Effector CD8-positive, alpha-beta T cell (primary cell): ENCODE measurements at places on chromosomes 12 and 14.

- no peak for DNase-seq
Observed at GRCh38 chr14:96795109-96795828, 1.9 kb upstream of the VRK1 start.

GRCh38 chr12:53463802-53464560 is 12.1 kb downstream of the PCBP2 start:
- no peak for DNase-seq

GRCh38 chr14:73591690-73592449 is at the start of gene ACOT4:
Gene ACOT4, plus strand, starts transcription at chr14:73591873. Its CDS starts 87 bp downstream, at chr14:73591960.
- DNase-seq = no peak

GRCh38 chr12:25583545-25583944 is 30.5 kb upstream of the LMNTD1 start:
- DNase-seq = no peak

DNA sequence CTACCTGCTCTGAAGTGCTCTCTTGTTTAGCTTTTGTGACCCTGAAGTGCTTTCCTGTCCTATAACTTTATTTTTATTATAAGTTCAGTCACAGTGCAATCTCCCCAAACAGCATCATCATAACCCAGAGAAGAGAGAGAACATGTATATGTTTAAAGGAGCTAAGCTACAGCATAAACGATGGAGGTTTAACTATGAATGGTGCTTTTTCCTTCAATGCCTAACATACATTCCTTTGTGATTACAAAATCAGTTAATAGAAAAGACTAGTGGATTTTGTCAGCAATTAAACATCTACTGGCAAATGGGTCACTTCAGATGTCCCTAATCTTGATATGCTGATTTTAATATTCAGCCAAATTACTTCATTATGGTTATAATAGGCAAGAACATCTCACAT is 46.4 kb downstream of the ZFYVE21 start:
- DNase-seq = no peak

DNA sequence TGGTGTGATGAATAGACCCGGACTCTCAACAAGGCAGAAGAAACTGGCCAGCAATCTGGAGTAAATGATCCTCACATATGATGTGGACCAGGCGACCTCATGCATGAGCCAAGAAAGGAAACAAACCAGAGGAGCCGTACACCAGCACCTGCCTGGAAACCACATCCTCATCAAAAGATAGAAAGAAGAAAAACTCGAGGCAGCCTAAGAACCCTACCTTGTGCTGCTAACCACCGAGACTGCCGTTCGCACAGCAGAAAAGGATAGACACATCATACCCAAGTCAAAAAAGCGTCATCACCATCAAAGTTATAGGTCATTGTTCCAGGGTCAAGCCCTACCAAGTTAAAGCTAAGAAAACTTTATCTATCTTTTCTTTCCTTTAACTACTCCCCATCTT is 66.7 kb downstream of the RESF1 start:
- DNase-seq = no peak

- no peak for DNase-seq
Observed at GRCh38 chr12:66804563-66804974, 125.7 kb upstream of the GRIP1 start.

DNA sequence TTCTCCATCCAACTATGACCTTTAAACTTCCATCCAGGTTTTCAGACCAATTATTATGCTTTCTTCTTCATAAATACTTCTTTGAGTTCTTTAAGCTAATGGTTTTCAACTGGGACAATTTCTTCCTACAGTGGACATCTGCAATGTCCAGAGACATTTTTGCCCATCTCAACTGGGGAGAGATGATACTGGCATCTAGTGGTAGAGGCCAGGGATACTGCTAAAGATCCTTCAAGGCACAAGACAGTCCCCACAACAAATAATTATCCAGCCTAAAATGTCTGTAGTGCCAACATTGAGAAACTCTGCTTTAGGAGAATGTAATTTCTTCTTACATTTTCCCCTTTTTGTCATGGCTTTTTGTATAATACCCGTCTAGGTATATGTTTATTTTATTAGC is 10.6 kb downstream of the TRHDE start:
- no peak for DNase-seq

GRCh38 chr14:92696366-92696765 is 52.1 kb downstream of the LGMN start:
- no peak for DNase-seq

DNA sequence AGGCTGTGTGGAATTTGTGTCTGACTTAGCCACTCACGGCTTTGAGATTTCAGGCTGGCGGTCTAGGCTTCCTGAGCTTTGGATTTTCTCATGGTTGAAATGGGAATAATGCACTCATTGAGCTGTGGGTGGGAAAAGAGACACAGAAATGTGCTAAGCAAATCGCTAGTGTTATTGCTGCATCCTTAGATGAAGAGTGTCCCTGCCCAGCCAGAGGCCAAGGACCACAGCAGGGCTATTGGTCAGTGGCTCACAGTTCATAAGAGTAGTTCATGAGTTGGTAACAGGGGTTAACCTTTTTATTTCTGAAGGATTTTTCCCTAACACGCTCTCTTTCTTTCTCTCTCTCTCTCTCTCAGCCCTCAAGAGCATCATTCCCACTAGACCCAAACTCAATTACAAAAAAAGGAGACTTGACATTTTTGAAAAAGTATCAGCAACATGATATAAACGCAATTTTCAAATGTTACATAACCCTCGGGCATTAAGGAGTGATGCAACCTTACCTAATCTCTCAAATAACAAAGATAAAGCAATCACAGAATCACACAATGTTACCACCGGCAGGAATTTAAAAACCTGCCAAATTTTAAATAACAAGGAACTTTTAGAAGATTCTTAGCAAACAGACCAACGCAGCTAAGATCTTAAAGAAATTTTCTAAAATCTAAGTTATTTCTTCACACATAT is 36.7 kb upstream of the RMST start:
- DNase-seq = no peak

DNA sequence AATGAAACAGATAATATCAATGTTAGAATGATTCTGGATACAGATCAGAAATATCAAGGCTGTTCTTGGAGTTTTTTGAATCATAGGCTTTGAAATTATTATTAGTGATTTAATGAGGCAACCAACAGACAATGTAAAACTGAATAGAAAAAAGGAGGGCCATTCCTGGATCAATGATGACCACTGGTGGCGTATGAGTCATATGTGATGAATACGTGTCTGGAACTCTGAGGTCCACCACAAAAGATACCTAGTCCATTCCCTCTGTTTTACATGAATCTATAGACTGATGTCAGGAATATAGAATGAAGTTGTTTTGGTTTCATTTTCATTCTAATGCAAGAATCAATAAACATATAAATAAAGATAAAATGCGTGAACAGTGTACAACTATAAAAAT is 78.3 kb upstream of the RTL1 start:
- no peak for DNase-seq

DNA sequence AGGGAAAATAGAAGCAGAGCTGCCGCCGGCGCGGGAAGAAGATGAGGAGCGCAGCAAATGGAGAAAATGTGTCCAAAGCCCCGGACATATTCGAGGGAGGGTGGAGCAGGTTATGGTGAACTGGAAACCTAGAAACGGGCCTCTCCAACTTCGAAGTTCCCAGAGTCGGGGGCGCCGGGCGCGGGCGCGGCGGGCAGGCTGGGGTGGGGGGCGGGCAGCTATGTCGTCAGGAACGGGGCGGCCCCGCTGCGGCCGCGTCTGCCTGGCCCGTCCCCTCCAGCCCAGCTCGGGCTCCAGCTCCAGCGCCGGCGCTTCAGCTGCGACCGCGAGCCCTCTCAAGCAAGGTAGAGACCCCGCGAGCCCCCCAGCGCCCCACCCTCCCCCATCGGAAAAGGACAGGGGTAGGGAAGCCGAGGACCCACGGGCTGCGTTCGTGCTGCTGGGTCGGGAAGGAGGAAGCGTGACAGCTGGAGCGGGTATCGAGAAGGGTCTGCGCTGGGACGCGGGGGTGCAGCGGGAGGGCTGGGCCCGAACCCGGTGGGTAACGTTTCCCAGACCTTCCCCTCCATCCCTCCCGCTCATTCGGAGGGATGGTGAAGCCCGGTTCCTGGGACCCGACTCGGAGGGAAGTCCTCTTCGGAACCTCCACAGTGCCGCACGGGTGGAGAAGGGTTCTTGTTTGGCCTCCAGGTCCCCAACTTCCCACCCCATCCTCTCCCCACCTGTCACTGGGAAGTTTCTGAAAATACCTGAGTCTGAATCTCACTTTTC is 1.0 kb downstream of the DGKA start:
- no peak for DNase-seq

GRCh38 chr14:69615121-69615495 is 3.7 kb downstream of the SUSD6 start:
- no peak for DNase-seq

- no peak for DNase-seq
Observed at GRCh38 chr14:63174760-63175191, 29.5 kb upstream of the RHOJ start.

GRCh38 chr14:58899317-58899713 is 261.6 kb downstream of the DACT1 start:
- DNase-seq = no peak

DNA sequence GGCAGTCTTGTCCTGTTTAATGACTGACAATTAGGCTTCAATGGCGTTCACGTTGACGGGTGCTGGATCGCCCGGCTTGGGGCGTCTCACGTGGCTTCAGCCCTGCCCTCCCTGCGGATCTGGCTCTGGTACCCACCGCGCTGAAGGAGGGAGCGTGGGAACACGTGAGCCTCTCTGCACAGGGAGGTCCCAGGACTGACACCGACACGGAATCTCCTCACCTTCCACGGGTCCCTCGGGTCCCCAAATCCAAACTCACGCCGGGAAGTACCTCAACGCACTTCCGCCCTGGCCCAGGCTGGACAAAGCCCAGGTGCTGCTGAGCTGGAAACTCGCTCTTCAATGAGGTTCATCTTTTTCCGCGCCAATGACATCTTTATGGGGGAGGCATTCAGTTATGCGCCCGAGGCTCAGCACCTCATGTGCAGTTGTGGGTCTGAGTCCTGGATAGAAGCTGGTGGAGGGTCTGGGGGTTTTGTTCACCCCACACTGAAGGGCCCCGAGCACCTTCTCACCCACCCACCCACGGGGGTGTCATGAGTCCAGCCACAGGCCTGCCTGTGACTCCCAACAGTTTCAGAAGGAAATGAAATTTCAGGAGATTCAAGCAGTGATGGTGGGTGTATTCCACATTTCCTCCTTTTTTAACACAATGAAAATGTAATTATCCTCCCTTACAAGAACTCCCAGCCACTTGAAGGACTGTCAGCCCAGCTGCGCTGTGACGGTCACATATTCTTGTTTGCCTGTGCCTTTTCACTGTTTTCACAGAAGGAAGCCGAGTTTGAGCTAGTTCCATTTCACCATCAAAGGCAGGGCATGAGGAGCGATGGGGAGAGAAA is 251.7 kb upstream of the SFSWAP start:
- no peak for DNase-seq

DNA sequence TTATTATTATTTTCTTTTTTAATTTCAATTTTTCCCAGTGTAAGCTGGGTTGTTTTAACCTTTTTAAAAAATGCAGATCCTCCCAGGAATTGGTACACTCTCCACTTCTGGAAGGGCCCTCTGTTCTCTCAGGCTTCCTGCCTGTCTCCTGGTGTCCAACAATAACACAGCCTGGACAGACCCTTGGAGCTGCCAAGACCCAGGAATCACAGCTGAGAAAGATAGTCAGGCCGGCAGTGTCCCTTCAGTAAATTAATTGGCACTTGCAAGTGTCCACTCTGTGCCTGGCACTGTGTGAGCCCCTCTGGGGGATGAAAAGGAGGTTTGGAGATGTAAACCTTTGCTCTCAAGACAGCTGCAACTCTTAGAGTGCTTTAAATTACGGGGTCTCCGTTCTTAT is 113.3 kb downstream of the SMOC1 start:
- no peak for DNase-seq

GRCh38 chr12:108975024-108975593 is 45.8 kb downstream of the SVOP start:
- DNase-seq = no peak

DNA sequence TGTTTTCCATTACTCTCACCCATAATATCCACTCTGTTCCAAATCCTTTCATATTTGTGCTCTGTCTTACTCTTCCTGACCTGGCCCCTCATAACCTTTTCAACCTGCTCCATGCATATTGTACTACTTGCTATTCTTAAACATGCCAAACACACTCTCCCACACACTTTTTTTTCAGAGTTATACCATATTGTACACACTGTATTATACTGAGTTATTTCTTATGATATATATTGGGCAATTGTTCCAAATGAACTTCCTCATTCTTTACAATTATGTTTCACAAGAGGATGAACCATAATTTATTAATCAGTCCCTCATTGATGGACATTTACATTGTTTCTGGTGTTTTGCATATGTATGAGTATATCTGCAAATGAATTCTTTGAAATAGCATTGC is 18.5 kb downstream of the ATL1 start:
- no peak for DNase-seq

DNA sequence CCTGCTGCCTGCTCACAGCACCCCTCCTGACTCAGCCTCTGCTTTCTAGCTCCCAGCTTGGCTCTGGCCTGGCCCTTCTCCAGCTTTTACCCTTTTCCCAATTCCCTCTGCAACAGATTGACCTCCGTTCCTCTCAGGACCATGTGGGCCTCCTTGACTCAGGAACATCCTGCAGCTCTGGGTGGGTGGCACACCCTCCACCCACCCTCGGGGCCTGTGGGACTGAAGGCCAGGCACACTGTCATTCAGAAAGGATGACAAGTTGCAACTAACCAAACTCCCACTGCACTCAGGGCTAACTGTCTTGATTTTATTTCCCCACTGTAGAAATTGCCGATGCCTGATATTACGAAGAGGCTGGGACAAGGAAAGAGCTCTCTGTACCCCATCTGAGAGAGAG is 59.4 kb downstream of the HELB start:
- no peak for DNase-seq

- peak; percentile 76 for DNase-seq
Observed at GRCh38 chr12:6451348-6452244, at the start of gene TAPBPL. Gene TAPBPL, plus strand, starts transcription at chr12:6452042. Its CDS starts 207 bp downstream, at chr12:6452249.

GRCh38 chr12:57011438-57012424 is 4.6 kb downstream of the TAC3 start:
- DNase-seq = no peak

DNA sequence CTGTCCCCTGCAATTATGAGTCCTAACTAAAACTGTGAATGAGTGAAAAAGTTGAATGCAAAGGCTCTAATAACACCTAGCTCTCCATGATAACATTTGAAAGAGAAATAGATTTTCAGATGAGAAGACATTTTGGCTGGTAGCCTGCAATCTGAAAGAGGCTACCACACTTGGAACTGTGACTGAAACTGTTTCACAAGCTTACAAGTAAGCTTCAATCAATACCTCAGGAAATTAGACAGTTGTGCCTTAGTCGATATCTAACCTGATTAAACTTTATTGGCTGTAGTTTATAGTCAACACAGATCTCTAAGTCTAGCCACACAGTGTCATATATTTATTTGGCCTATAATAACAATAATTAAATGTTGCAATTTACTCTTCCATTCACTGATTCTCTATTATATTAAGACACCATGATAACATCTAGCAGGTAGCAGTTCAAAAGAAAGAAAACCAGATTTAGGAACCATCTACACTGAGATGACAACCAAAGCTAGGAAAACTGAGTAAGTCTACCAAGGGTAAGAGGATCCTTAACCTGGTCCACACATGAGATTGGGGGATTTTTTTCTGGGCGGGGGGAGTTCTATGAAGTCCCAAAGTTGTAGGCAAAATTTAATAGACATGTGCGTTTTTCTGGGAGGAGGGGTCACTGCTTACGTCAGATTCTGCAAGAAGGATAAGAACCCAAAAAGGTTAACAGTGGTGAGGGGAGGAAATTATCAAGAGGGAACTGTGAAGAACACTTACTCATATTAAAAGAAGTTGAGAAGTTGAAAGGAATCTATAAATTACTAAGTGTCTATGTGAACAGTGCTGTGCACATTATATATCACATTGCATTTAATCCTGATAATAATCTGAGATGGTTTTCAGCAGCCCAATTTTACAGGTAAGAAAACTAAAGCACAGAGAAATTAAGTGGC is 65.8 kb downstream of the NUMB start:
- no peak for DNase-seq
